ENCODE measurements at places on chromosomes 6 and 20.
A peak's percentile ranks its signal among the peaks of the same experiment; 100 is the strongest.

DNA sequence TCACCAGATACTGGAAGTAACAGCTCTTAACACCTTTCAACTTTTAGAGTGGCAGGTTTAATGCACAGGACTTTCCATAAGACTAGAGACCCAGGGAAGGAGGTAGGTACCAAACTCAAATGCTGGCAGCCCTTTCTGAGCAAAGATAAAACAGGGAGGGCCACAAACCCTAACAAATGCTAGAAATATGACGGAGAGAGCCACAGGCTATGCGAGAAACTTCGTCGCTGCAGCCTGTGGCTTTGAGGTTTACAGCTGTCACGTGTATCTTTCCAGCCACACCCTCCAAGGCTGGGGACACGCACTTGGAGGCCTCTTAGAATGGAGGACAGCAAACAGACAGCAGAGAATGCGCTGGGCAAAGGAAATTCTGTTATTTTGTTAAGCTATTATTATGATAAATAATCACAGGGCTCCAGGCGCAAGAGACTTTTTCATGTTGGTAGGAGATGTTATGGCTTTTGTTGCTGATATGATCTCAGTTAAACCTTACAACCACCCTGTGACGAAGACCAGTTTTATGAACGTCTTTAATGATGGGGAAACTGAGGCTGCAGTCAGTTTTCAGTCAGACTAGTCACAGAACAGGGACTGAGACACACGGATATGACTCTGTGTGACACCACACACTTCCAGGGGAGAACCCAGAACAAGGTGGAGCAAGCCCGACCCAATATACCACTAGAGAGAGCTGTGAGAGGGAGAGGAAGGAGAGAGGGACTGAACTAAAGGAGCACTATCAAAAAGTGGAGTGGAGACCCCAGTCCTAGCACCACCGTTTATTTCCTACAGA is 2.0 kb downstream of the TRAM2 start:
- peak; percentile 73 for DNase-seq

GRCh38 chr6:72367439-72367838 is 254.4 kb upstream of the KCNQ5 start:
- DNase-seq: no peak

DNA sequence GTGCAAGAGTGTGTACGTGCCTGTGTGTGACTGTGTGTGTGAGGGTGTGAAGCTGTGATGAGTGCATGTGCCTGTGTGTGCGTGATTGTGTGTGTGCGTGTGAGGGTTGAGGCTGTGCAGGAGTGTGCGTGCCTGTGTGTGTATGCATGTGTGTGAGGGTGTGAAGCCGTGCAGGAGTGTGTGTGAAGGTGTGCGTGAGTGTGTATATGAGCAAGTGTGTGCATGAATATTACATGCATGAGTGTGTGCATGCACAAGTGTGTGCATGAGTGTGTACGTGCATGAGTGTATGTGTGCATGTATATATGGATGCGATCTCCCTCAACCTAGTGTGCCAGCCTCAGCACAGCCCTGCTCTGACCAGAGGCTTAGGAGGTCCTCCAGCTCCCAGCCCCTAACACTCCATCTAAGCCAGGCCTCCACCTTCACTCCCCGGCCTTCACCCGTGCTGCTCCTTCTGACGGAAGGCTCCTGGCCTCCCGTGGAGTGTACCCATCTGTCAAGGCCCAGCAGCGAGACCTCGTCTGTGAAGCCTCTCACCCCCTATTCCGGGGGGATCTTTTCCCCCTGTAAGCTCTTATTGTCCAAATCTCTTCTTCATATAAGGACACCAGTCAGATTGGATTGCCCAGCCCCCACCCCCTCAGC is 19.9 kb upstream of the PHACTR3 start:
- no peak for DNase-seq

DNA sequence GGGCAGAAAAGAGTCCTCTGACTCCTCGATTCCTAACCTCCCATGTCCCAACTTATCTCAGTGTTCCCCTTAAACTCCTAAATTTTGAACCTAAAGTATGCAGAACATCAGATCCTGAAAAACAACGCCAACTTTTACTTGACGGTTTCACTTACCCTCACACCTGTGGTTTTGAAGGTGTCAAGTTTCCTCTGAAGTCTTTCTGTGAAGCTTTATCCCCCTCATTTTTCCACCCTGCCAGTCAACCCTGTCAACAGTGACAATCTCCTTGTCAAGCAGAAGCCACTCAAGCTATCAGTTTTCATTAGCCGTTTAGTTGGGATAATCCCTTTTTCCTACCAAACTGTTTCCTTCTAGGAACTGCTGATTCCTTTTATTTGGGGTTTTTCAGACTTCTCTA is 245.4 kb upstream of the PREP start:
- DNase-seq: peak; percentile 72

GRCh38 chr6:155327326-155328073 is 13.2 kb upstream of the TFB1M start:
- DNase-seq: peak; percentile 66

- DNase-seq: no peak
Observed at GRCh38 chr20:48930035-48930434, 8.5 kb downstream of the ARFGEF2 start.

GRCh38 chr6:84508981-84509380 is 255.4 kb downstream of the TBX18 start:
- no peak for DNase-seq

- DNase-seq: no peak
Observed at GRCh38 chr6:79372757-79373156, 138.3 kb upstream of the HMGN3 start.

DNA sequence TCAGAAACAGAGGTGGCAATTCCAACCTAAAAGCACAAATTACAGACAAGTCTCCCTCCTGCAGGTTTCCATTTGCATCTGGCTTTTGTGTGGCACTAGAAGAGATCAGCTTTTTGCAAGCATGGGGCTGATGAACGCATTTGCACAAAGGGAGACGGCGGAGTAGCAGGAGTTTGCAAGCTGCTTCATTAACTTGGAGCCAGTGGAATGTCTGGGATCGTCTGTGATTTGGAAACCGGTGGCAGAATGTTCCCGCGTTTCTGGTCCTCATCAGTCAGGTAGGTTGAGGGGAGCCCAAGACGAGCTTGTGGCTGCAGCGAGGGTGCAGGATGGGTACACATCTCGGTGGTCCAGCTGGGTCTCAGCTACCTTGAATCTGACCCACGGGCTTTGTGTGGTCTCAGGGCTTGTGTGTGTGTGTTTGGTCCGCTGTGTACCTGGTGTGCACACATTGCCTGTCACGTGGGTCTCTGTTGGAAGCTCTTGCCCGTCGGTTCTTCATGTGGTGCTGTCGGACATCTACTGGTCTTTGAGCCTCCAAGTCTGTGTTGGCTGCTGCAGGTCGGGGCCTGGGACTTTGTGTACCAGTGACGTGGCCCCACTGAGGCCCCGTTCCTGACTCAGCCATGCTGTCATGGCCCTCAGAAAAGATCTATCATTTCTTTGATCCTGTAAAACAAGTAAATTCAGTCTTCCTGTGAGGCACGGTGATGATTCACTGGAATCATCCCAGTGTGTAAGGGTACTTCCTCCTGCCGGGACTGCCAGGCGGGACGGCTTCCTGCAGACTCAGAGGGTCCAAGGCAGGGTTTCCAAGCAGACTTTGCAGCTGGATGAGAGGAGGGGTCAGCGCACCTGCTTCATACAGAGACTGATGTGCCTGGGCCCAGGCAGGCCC is 12.4 kb upstream of the MYT1 start:
- no peak for DNase-seq

DNA sequence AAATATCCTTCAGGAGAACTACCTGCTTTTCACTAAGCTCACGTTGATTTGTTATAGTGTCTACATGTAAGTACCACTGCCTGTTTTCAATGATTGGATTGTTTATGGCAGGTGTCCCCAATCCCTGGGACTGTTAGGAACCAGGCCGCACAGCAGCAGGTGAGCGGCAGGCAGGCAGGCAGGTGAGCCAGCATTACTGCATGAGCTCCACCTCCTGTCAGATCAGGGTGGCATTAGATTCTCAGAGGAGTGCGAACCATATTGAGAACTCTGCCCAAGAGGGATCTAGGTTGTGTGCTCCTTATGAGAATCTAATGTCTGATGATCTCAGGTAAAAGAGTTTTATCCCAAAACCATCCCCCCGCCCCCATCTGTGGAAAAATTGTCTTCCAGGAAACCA is 303.3 kb downstream of the EYA4 start:
- no peak for DNase-seq

DNA sequence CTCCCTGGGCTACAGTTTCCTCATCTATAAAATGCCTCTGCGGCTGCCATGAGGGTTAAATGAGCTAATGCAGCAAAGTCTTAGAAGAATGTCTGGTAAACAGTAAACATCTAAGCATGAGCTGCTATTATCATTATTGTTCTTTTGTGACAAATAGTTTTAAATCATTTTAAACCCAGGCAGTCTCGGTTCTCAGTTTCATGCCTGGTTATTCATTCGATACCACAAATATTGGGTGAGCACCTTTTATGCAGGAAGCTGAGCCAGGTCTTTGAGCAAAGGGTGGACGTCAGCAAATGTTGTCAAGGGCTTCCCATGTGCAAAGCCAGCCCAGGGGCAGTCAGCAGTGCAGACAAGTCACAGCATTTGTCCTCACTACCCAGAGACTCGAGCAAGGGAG is 128.7 kb downstream of the NFATC2 start:
- peak; percentile 77 for DNase-seq

DNA sequence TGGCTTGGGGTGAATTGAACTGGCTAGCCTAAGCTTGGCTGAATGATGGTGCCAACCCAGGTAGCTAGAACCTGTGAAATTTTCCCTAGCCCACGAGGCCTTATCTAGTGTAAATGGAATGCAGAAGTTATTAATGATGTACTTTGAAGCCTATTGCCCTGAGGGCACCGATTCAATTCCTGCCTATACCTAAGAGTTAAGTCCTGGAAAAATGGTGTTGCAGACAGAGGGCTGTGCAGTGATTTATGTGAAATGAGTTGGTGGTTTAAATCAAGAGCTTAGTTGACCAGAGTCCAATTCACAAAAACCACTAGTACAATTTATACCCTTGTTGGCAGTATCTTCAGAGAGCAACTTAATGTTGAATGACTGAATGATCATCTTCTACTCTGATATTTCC is 373.8 kb upstream of the JAG1 start:
- no peak for DNase-seq

DNA sequence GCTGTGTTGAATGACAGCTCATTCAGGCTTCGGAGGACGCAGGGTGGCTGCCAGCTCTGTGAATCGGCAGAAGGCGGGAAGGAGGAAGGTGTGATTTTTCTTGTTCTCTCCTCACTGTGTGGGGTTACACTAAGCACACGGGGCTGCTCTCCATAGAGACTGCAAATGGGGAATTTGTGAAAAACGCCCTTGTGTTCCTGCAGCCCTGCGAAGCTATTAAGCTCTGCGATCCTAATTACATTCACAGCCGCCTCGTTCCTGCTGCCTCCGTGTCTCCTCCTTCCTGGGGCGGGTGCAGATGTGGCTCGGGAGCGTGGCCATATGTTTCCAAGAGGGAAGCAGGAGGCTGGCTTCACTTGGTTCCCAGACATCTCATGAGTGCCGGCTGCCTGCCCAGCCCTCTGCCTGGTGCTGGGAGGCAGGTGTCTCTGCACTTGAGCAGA is 124.0 kb downstream of the TOX2 start:
- no peak for DNase-seq

DNA sequence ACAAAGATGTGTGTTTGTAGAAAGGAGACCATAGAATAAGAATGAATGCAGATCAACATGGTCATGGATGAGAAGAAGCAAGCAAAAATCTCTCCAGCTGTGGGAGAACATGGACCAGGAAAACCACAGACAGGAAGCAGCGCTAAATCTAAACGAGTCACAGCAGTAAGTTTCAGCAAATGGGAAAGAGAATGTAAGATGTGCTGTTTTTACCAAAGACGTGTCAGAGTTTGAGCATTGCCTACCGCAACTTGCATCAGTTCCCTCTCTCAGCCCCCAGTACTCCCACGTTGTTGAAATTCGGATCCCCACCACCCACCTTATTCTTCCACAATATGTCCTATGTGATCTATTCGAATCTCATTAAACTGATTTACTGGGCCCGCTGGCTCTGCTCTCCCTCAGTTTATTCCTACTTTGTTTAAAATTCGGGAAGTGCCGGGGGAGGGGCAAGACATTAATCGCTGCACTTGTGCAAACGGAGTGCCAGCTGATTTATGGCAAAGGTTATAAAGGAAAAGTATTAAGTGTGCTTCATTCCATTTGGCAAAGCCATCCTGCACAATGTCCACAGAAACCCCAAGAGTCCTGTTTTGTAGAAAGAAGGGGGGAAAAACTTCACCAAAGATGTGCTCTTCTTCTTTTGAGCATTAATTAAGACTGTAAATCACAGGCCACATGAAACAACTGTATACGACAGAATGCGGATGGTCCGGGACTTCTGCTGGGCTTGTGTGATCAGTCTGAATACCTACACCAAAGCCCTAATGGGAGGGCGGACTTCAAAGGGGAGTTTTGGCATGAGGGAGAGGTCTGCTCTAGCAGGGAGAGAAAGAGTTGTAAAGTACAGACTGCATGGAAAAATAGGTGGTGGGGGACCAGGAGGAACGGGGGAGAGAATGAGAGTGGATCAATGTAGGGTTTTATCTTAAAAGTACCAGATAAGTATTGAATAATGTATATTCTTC is 59.1 kb upstream of the PRDM1 start:
- peak; percentile 24 for DNase-seq

DNA sequence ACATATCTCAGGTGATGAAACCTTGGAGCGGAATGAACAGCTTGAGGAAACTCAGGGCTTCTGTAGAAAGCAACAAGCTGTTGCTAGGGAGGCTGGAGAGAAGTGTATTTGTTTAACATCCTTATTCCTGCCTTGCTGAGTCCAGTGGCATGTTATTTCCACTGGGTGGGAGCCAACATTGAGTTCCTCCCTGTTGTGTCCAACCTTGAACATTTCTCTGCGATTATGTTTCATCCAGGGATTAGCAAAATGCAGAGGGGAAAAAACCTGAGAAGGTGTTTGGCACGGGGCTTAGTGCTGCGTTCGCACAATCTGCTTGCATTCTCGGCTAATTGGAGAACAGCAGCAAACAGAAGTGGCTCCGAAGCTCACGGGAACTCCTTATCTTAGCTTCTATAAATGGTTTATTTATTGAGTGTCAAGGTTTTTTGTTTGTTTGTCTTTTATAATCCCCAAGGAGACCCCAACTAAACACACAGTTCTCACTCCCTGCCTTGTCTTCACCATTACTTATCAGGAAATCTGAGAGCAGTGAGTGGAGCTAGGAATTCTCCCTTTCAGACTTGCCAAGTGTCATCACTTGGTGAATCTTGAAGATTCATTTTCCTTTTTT is 412.8 kb downstream of the CDC5L start:
- DNase-seq: no peak

- peak; percentile 11 for DNase-seq
Observed at GRCh38 chr20:13105864-13106457, 97.2 kb downstream of the SPTLC3 start.

All from activated CD4-positive, alpha-beta T cell treated with anti-CD3 and anti-CD28 coated beads, Interleukin-2, Interleukin-6, amounts not matched to agents 100 ng/mL and 50 ng/mL, durations not matched to agents 16 hours and 8 hours (primary cell).